Kidney (tissue), 22 donors: ENCODE measurements at places on chromosomes 3 and 15.

GRCh38 chr15:63634154-63634553, 37.0 kb downstream of the FBXL22 start:
- no peak for DNase-seq

DNA sequence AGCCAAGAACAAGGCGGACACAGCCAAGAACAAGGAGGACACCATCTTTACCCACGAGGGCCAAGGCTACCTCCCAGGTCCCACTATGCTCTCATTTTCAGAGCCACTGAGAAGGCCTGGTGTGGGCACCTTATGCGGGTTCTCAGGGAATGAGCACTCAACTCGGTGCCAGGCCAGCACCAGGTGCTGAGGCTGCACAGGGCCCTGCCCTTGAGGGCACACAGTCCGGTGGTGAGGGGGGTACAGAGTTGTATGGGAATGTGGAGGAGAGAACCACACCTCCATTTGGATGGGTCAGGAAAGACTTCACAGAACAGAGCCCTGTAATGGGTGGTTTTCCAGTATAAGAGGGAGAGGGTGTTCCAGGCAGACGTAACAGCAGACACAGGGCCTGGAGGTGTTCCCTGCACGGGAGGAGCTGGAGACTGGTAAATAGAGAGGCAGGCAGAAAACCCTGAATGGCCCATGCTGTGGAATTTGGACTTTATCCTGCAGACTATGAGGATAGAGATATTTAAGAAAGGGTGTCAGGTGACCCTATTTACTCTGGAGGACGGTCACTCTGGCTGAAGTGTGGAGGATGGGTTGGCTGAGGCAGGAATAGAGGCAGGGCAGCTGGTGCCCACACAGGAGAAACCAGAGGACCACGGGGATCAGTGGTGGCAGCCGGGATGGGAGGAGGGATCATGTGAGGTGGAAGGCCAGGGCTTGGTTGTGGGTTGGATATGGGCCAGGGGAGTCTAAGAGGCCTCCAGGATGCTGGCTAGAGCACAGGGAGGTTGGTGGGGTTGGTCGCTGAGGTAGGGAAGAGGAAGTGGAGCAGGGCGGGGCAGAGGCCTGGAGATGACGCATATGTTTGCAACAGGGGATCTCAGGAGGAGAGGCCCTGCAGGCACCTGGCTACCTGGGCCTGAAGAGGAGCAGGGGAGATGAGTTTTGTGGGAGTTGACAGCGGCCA, 34.6 kb downstream of the CRABP1 start:
- no peak for DNase-seq

- no peak for DNase-seq
Measured at GRCh38 chr3:168558728-168559411, 463.1 kb upstream of the GOLIM4 start.

GRCh38 chr3:70245746-70246525, 66.5 kb downstream of the MDFIC2 start:
- DNase-seq = no peak
